G401 (cell line): ENCODE measurements at places on chromosomes 11 and 22. TPM values are rescaled to one million over a fixed set of nuclear protein-coding genes. Genes with fewer than 3 reads are reported as not detected.
A peak's percentile ranks its signal among the peaks of the same experiment; 100 is the strongest.

C22orf42 gene
- total RNA-seq, result not detected in 2 replicates

OR51I1 gene
- total RNA-seq, result not detected in 2 replicates

GRCh38 chr11:96169250-96169649 lies 173.7 kb downstream of the MAML2 start:
- DNase-seq, result no peak

DNA sequence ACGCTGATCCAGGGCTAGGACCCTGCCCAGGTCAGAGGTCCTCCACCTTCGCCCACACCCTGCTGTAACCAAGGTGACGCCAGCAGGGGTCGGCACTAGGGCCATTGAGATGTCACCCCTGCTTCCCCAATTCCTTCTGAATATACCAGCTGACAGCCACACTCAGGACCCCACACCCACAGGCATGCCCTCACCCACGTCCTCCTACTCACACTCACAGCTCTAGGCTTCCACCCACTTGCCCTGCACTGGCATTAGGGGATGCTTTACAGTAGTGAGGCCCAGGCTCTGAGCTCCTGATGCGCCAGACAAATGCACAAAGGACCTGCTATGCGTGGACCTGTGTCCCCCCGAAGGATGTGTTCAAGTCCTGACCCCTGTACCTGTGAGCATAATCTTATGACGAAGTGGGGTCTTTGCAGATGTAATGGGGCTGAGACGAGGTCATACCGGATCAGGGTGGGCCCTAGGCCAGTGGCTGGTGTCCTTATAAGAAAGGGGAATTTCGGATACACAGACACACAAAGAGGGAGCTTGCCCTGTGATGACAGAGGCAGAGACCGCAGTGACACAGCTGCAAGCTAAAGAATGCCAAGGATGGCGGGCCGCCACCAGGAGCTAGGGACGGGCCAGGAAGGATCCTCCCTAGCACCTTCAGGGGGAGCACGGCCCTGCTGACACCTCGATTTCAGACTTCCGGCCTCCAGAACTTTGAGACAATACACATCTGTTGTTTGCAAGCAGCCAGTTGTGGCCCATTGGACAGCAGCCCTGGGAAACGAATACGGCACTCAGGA lies 11.2 kb downstream of the WNT11 start:
- no peak for DNase-seq

DNA sequence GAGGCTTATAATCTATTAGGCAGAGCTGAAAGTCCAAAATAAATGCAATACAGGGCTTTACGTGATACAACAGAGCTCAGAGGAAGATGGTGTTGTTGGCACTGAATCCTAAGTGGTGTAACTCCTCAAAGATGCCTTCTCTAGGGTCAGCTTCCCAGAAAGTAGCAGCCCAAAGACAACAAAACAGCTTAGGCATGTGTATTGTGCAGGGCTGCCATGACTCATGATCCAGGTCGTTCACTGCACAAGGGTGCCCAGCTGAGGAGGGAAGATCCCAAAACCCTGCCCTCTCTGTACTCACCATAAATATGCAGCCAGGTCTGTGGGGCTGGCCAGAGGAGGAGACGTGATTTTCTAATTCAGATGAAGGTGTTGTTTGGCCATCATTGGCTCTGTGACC lies 59.4 kb upstream of the NNMT start:
- no peak for DNase-seq

GRCh38 chr22:43360576-43360975 lies 17.4 kb upstream of the SCUBE1 start:
- no peak for DNase-seq

GRCh38 chr11:71444811-71445210 lies 3.4 kb downstream of the DHCR7 start:
- DNase-seq, result no peak

- DNase-seq, result no peak
These were observed 36.4 kb downstream of the LMO2 start for GRCh38 chr11:33855500-33855899.

DNA sequence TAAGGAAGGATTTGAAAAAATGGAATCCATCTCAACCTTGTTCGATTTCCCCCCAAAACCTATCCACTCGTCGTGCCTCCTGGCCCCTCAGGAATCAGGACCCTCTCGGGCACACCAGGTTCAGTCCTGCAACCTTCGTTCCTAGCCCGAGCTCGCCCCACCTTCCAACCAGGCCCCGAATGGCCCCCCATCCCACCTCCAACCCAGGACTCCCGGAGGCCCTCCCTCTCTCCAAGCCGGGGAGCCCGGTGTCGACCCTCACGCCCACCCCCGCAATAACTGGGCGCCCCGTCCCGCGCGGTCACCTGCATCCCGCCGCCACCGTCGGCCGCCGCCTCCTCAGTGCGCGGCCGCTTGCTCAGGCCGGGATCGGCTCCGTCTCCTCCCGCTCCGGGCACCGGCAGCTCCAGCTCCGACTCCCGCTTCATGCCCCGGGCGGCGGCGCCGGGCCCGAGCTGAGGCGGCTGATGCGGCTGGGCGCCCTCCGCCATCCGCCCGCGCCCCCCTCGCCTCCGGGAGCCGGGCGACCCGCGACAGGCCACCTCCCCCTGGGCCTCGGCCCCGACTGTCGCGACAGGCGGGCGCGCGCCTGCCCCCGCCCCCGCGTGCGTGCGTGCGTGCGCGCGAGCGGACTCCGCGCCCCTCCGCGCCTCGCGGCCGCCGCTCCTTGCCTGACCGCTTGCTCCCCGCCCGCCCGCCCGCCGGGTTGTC lies 534 bp downstream of the RBFOX2 start:
- peak; percentile 49 for DNase-seq

GRCh38 chr11:127552446-127552845 lies 551.9 kb upstream of the KIRREL3 start:
- DNase-seq, result no peak
